Activated CD4-positive, alpha-beta T cell treated with anti-CD3 and anti-CD28 coated beads, Interleukin-2, amount 50 U/mL, for 24 hours (primary cell): ENCODE measurements at places on chromosomes 5 and 9.

- no peak for DNase-seq
These were observed 171.2 kb upstream of the ACTBL2 start for GRCh38 chr5:57653636-57654290.

DNA sequence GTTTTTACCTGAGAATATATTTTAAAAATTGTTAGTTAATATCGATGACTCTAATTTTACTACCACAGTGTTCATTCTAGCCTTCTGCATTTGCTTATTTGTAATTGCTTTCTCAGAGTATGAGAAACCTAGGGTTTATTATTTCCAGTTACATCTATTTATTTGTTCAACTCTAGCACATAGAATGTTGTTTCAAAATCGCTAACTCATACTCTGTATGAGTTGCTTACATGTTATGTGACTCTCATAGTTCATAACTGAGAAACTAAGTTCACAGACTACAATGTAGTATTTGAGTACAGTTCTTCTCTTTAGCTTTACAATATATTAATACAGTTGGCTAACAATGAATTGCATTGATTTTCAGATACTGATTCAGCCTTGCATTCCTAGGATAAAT is 103.2 kb downstream of the MACROH2A1 start:
- no peak for DNase-seq

DNA sequence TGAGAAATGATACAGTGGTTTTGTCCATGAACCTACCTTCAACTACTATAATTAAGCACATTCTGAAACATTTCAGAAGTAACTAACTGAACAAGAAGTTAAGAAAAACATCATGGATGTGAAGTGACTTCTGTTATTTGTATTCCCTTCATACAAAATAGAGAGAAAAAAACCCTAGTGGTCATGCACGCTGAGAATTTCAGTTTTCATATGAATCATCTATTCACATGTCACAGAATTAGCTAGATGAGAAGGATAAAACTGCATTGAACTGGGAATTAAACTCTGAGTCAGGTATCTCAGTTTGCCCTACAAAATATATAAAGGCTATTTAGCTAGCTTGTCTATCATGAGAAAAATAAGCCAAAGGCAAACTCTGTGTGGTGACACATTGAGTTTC is 451.8 kb upstream of the FTMT start:
- no peak for DNase-seq

GRCh38 chr9:106961623-106962022 is 98.7 kb downstream of the ZNF462 start:
- no peak for DNase-seq

GRCh38 chr9:4798281-4799032 is 5.7 kb downstream of the RCL1 start:
- DNase-seq: no peak

DNA sequence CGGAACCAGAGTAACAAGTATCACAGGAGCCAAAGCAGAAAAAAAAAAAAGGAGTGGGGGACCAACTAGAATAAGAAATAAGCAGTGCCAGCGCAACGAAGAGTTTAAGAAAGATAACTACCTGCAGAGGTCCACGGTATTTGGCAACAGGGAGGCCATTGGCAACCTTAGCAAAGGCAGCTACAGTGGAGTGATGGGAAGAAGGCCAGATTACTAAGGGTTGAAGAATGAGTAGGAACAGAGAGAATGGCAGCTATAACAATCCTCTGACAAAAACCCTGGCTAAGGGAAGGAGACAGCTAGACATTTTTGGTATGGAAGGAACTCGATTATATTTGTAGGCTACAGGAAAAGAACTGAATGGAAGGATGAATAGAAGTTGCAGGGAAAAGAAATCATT is 93.4 kb upstream of the DMAC1 start:
- DNase-seq: no peak

GRCh38 chr5:118146824-118147223 is 841.5 kb downstream of the DTWD2 start:
- no peak for DNase-seq

GRCh38 chr9:16928179-16928945 is 57.9 kb upstream of the BNC2 start:
- DNase-seq: no peak

DNA sequence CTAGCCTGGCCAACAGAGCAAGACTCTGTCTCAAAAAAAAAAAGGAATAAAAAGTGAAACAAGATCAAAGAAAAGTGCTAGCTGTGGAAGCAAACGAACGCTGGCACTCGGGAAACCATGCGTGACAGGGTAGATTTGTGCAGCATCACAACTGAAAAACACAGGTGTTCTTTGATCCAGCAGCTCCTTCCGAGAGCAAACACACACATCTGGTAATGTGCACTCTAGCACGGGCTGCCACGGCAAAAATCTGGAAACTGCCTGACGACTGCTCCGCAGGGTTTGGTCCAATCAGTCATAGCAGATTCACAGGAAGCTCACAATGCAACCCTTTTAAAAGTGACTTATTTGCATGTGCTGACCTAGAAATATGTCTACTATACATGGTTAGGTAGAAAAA is 80.0 kb downstream of the SYK start:
- no peak for DNase-seq

DNA sequence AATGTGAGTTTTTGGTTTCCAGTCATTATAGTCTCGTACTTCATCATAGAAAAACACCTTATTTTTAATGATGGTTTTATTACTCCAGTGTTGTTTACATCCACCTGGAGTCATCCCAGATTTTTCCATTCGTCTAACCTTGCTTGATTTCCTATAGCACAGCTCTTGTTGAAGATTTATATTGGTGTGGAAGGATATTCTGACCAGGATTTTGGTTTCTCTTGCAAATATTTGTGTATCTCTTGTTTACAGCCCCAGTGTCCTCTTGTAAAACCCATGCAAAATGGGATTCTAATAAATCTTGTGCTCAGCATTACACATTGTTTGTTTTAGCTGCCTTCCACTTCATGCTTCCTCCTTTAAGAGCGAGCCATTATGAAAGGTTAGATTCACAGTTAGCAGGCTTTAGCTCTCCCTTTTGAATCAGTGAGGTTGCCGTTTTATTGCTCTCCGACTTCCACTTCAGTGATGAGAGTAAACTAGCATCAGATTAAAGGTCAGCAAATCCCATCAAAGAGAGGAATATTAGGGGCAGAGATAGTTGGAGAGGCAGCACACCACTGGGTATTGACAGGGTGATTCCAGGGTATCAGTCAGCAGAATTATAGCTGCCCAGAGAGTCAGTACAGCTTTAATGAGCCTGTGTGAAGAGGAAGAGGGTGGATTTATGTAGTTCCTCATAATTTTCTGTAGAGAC is 157.1 kb downstream of the PBX3 start:
- DNase-seq: no peak

DNA sequence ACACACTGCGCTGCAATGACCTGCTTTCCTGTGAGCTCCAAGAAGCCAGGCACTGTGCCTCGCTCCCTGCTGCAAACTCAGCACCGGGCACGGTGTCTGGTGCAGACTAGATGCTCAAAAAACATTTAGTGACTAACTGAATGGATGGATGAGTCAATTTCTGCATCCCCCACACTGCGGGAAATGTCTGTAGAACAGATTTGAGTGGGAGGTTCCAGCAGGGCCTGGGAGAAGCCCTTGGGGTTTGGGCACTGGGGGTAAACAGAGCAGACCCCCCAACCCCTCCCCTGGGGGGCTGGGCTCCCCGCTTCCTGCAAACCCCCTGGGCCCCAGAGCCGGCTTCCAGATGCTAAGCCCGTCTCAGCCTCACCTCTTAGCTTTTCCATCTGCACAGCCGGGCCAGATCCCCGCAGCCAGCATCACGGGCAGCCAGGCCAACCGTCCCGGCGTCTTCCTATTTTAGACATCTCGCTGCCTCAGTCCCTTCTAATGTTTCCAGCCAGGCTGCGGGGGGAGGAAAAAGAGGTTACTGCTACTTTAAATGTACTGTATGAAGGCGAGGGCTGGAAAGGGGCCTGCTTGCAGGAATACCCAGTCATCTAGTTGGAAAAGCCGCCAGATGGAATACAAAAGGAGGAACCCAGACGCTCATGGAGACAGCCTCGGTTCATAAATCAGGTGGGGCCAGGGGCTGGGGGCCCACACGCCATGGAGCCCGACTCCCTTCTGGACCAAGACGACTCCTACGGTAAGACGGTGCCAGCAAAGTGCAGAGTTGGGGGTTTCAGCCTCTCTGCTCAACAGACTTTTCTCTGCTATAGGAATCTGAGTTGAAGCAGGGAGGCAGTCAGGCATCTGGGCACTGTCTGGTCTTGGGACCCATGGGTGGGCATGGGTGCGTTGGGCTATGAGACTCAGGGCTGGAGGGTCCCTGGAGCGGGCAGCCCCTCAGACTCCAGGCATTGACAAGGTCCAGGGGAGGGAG is 67.1 kb upstream of the GGTA1 start:
- DNase-seq: no peak

GRCh38 chr5:167763772-167764171 is 527.7 kb upstream of the WWC1 start:
- DNase-seq: no peak

DNA sequence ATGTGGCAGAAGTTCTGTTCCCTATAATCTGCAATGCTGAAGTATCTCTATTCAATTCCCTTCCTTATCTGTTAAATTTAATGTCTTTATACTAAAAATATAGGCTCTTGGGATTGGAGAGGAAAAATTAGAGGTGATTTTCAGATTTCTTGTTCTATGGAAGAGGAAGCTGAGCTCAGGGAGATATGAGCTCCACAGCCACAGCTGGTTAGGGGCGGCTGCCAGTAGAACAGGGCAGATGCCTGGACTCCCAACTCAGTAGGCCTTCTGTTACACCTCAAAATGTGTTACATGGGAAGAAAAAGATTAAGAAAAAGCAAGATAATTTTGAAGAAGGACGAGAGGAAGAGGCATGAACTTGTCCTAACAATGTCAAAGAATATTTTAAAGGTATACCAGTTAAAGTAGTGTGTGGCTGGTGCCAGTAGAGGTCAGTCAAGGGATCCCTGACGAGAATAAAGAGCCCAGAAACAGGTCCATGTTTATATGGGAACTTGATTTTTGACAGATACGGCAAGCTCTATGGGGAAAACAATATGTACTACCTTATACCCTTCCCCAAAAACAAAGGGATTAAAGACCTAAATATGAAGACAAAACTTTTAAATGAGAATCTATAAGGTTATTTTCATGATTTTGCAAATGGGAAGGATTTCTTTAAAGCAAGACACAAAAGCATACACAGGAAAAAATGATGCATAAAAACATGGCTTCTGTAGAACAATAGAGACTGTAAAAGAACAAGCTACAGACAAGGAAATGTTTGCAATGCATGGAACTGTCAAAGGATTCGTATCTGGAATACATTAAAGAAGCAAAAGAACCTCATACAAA is 28.7 kb downstream of the DNAJC21 start:
- no peak for DNase-seq

DNA sequence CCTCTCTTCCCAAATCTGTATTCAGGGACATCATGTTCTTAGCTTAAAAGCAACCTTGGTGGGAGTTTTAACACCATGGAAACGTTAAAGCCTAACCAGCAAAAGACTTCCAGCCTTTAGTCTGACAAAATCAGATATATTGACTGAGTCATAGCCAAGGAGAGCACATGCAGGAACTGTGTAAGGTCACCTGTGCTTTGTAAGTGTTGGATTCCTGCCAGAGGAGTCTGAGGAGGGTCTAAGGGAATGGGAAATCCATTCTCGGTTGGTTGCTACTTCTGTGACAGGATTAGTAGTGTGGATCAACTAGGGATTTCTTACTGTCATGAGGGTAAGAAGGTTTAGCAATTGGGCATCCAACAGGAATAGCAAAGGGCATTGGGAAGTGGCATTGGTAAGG is 142.0 kb upstream of the CHD1 start:
- no peak for DNase-seq

GRCh38 chr5:78628270-78628992 is 20.1 kb downstream of the LHFPL2 start:
- no peak for DNase-seq

- no peak for DNase-seq
These were observed 21.2 kb upstream of the UNC5A start for GRCh38 chr5:176788941-176789872.

GRCh38 chr5:61151893-61152292 is 10.4 kb downstream of the SMIM15 start:
- DNase-seq: no peak

DNA sequence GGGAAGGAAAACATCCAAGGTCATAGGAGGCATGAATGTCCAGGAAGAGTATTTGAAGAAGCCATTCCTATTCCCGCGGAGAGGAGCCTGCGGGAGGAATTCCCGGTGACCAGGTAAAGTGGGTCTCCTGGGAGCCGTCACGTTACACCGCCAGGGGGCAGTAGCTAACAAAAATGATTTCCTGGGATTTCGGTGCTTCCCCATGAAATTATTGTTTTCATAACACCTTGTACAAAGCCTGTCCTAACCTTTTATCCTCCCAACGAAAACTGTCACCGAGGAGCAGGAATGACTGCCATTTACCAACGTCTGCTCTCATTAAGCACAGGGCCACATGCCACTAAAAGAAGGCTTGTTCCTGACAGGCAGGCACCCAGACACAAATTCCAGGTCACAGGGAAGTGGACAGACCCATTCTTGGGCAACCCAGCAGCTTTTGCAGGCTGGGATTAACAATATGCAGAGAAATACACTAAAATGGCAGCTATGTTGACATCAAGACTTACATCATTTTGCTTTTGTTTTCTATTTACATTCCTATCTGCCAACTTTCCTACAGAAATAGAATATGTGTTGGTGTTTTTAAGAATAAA is 41.2 kb upstream of the CTSL start:
- DNase-seq: no peak

DNA sequence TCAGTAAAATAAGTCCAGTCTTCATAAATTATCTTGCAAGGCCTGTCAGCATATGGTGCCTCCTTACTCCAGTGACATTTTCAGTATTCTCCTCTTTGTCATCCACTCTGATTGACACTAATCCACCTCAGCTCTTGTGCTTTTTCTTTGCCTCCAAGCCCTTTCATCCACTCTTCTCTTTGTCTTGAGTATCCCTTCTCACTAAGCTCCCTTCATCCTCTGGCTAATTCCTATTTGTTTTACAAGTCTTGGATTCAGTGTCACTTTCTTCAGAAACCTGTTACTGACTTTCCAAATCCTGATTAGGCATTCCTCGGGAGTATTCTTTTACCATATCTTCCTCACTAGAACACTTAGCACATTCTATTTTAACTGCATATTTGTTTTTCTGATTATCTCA is 100.6 kb upstream of the VCAN start:
- no peak for DNase-seq

- DNase-seq: no peak
These were observed 58.9 kb downstream of the GPR107 start for GRCh38 chr9:130112538-130113151.

- no peak for DNase-seq
These were observed 150.3 kb downstream of the CDH18 start for GRCh38 chr5:19837536-19838174.

- no peak for DNase-seq
These were observed 128.4 kb upstream of the ADRA1B start for GRCh38 chr5:159787837-159788236.

DNA sequence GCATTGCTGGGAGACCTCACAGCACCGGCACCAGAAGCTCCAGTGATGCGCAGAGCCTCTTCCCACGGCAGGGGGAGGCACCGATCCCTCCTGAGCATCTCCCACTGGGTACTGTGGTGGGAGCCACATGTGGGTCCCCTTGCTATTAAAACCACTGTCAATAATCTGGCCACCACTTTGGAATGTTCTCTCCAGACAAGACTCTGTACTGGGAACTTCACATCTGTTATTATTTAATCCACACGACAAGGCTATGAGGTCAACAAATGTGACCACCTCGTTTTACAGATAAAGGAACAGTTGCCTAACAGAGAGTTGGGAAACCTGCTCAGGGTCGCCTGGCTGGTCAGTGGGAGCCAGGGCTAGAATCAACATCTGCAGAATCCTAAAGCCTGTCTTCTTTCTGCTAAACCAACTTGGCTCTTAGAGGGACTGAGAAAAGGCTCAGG is 72.7 kb downstream of the EPB41L4B start:
- DNase-seq: no peak
